ENCODE measurements at places on chromosomes 3 and 15. TPM values are rescaled to one million over a fixed set of nuclear protein-coding genes. Genes with fewer than 3 reads are reported as not detected.

DNA sequence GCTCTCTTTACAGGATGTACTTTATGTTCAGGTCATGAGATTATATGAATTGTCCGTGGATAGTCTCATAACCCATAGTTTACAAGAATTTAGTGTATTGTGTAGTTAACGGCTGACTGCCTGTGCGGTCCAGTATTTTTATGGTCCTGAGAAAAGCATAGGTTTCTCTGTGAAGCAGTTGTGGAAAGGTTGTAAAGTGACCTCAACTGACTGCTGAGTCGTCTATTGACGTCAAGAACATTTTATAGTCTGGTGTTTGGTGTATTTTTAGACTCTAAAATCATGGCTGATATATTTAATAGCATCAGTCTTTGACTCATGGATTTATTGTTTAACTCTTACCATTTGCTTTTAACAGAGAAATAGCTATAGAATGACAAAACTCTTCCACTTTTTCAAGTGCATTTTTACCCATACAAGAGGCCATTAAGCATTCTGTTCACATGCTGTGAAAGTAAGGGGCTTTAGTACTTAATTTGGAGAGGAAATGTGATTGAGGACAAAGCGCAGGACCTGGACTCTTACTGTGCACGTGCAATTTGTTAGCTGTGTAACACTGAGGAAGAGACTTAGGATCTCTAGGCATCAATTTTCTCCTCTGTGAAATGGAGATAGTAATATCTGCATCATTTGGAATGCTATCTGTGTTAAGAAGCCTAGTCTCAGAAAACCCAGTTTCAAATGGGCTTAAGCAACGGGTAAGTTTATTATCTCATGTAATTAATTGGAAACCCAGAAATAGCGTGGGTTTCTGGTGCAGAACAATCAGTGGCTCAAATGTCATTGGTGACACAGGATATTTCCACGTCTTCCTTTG lies 240.8 kb downstream of the NFKBIZ start:
- DNase-seq: no peak

Gene B3GNT5
- 33.6 TPM for total RNA-seq

Gene OSBPL10
- total RNA-seq: 56.9 TPM

Gene CDHR4
- 2.0 TPM for total RNA-seq
